ENCODE measurements at places on chromosomes 11 and 22.

DNA sequence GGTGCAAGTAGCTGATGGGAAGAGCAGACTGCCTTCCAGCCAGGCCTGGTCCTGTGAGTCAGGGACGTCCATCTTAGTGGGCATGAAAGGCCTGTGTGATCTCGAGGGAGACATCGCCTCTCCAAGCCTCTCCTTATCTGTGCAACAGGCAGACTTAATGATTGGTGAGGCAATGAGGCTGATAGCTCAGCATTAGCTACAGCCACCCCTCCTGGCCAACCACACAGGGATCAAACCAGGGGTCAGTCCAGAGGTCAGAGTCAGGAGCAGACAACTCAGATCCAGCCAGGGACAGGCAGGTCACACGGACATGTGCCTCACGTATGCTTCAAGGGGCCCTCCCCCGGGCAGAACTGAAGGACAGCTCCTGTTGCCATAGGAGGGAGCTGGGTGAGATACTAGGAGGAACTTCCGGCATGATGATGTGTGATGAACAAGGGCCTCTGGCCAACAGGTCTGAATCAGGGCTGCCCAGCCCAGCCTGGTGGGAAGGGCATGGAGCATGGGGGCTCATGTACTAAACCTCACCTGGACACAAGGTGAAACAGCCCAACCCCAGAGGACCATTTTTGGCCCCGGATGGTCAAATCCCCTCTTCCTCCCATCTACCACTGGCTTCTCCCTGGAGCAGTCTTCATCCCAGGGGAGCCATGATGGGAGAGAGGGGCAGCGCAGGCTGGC lies 2.8 kb upstream of the APOC3 start:
- DNase-seq, result no peak

- peak; percentile 64 for DNase-seq
Observed at GRCh38 chr11:71454470-71455113, 1.6 kb downstream of the NADSYN1 start.

GRCh38 chr11:58530236-58530635 lies 22.3 kb upstream of the OR5B21 start:
- DNase-seq, result peak; percentile 62

- no peak for DNase-seq
Observed at GRCh38 chr11:109956124-109956793, 136.9 kb upstream of the ZC3H12C start.

DNA sequence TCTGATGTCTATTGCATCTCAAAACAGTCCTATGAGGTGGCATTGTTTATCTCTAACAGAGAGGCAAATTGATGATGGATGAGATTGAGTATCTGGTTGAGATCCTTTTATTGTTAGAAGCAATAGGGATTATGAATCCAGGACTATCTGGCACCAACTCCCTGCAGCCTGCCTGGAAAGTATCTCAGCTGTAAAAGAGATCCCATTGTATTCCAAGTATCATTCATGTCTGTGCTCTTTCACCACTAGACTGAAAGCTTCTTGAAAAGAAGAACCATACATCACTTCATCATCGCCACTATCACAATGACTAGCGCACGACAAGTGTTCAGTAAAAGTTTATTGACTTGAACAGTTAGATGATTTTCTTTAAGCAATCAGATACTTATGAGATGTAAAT lies 41.9 kb upstream of the PCF11 start:
- DNase-seq, result no peak

DNA sequence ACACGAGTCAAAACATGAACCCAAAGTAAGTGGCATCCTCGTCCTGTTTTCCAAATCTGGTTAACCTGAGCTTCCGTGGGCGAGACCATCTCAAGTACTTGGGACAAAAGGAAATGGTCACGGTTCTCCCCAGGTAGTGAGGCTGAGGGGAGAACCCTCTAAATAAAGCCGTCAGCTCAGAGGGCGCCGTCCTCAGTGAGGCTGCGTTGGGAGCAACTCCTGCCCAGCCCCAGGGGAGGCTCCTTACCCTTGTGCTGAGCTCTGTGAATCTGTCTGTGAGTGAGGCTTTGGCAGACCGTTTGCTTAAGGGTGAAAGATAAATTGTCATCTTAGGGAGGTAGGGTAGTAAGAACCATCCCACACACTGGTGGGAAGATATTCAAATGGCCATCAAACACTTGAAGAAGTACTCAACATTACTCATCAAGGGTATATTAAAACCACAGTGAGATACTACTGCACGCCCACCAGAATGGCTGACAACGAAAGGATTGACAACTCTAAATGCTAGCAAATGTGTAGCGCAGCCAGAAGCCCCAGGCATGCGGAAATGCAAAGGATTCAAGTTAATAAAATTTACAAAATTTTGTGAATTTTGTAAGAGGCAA lies 321.0 kb downstream of the TBC1D22A start:
- DNase-seq, result no peak

- no peak for DNase-seq
Observed at GRCh38 chr11:68946416-68947090, 34.2 kb downstream of the MRGPRD start.

GRCh38 chr11:123284454-123284853 lies 89.4 kb upstream of the CLMP start:
- DNase-seq, result no peak

- DNase-seq, result no peak
Observed at GRCh38 chr11:68008381-68009337, 1.5 kb upstream of the ALDH3B1 start.

DNA sequence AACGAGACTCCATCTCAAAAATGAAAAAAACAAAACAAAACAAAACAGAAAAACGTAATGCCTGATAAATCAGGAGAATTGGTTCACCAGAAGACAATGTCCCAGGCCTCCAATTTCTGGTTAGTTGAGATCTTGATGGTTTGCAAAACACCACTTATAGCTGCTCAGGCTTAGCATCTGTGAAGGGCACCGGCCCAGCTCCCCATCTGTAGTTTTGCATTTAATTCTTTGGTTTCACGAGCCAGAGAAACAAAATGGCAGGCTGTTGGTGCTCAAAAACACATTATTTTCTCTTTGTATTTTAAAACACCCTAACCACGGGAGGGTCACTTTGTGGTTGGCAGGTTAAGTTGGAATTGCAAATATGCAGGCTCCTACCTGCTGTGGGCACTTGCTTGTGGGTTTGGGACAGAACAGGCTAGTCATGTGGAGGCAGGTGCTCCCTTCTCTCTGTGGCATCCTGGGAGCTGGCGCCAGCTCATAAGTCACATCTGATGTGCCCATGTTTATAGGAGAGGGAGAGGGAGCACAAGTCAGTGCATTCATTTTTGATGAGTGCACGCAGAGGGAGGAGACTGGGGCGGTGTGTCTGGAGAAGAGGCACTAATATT lies 145.9 kb downstream of the CEP164 start:
- DNase-seq, result no peak

GRCh38 chr11:113045146-113045545 lies 83.9 kb downstream of the NCAM1 start:
- DNase-seq, result no peak

GRCh38 chr11:93547028-93547427 lies 3.8 kb upstream of the SMCO4 start:
- DNase-seq, result no peak

DNA sequence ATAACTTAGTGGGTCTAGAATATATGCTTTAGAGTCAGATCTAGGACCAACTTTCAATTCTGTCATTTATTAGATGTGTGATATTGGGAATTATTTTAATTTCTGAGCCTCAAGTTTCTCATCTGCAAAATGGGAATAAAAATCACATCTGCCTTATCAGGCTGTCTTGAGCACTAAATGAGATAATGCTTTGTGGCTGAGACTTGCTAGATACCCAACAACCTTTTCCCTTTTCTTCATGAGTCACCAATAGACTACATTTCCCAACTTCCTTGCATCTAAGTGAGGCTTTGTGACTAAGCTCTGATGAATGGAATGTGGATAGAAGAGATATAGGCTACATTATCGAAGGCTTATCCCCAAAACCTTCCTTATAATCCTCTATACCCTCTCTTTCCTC lies 220.7 kb upstream of the SESN3 start:
- DNase-seq, result no peak

DNA sequence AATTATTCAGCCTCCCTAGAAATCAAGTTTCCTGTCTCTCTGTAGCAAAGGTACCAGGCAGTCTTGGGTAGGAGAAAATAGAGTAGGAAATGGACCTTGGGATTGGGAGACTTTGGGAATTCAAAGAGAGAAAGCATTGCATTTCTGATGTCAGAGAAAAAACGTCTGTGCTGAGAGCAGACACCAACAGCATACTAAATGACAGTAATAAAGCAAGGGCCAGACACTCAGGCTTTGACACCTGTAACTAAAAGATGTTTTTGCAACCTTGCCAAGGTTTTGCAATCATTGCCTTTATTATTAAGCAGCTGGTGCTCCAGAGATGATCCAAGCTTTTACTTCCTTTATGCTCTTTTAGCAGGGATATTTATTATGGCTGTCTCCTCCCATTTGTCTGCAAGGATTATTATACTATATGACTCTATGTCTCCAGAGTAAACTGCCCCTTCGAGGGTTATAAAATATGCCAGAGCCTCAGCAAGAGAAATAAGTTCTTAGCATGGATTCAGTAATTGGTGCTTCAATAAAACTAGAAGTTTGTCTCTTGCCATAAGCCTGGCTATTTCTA lies 85.2 kb upstream of the GRAMD1B start:
- no peak for DNase-seq

DNA sequence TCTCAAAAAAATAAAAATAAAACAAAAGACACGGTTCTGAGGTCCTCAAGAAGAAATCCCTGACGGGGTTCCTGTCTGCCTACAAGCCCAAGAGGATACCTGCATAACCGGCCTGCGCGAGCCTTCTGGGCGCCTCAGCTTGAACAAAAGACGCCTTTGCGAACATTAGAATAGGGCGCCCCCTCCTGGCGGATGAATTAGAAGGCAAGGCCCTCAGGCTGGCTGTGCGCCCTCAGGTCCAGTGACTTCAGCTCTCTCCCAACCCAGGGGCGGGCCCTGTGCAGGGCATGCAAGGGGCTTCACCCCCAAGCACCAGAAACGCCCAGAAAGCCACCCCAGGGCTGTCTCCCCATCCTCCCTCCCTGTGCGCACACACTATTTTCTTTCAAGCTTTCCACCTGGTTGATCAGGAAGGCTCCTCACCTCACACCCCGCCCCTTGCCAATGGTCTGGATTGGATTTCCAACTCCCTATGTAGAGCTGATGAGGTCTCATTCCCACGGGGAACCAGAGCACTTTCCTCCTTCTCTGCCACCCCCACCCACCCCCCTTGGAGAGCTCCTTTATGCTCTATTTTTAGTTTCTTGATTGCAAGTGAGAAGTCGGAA lies 273.3 kb downstream of the BUD13 start:
- peak; percentile 16 for DNase-seq

DNA sequence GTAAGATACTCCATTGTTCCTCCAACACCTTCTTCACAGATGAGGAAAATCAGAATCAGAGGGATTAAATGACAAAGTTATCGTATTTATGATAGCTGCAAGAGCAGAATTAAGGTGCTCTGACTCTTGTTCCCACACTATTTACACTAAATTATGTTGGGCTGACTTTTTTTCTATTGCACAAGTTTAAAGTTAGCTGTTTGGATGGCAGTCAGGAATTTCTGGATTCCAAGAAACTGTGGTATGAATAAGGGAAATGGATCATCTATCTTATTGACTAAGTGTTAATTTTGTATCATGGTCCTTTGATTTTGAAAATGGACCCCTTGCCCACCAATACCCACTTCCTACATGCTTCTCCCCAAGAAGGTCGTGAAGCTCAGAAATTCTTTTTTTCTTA lies 19.9 kb upstream of the APOA1 start:
- no peak for DNase-seq

DNA sequence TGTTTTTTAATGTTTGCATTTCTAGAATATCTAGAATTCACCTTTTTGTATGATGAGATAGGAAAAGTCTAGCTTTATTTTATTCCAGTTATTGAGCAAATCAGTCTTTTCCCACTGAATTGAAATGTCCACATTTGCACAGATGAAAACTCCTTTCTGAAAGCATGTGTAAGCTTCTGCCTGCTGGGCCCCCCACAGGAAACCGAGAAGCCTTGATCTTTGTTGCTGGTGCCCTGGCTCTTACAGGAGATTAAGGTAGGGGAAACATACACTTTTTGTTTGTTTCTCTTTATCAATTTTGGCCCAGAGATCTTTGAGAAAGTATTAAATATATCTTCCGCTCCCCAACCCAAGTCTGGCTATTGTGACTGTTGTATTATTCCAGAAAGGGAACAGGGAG lies 87.2 kb upstream of the GNAZ start:
- DNase-seq, result no peak

DNA sequence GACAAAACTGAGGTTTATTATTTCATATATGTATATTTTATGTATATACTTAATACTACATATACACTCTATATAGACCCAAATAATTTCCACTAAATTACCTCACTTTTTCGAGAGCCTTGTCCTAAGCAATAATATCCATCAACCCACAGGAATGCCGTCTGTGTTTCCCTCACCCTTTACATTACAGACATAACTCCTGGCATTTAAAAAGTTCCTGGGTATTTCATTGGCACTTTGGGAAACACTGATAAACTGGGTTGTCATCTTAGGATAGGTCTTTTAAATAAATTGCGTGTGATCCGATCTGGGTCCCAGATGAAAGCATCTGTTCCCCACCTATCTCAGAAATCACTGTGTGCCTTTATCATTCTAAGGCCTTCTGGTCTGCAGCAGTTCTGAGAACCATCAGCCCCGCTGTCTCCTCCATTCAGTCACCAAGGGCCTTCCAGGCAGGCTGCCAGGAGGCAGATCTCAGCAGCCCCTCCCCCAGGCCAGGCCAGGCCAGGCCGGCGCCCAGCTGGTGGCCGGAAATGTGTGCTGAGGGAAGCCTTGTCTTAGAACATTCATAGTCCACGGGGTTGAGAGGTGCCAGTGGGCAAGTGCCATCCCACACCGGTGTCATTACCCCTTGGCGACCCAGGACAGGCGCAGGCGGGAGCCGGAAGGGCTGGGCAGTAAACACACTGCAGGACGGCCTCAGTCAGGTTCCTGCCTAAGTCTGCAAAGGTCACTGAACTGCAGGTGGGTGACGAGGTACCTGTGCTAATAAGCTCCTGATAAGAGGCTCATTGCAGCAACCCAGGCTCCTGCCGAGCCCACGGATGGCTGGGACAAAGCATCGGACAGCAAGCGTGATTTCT lies 3.3 kb downstream of the FGF19 start:
- DNase-seq, result no peak

DNA sequence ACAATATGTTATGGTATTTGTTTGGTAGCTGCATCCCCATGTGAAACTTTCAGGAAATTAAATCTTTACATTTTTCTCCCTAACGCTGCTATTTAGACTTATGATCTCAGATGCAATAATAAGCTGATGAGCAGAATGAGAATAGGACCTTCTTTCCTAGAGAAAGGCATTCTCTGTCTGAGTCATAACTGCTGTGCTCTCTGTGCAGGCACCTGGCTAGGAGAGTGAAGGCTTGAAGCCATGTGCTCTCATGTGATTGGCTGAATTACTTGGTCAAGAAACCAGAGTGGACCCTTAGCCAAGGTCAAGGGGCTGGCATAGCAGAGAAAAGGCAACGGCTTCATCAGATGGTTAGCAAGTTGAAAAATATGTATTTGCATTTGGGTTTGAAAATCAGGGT lies 185.0 kb downstream of the ADAMTS15 start:
- no peak for DNase-seq

GRCh38 chr11:44305470-44306051 lies 4.4 kb downstream of the ALX4 start:
- peak; percentile 12 for DNase-seq

GRCh38 chr22:33717694-33718396 lies 202.4 kb downstream of the LARGE1 start:
- DNase-seq, result no peak

- no peak for DNase-seq
Observed at GRCh38 chr11:81470446-81470845, 1263.2 kb downstream of the FAM181B start.
